ENCODE measurements at places on chromosomes 6 and 20.

DNA sequence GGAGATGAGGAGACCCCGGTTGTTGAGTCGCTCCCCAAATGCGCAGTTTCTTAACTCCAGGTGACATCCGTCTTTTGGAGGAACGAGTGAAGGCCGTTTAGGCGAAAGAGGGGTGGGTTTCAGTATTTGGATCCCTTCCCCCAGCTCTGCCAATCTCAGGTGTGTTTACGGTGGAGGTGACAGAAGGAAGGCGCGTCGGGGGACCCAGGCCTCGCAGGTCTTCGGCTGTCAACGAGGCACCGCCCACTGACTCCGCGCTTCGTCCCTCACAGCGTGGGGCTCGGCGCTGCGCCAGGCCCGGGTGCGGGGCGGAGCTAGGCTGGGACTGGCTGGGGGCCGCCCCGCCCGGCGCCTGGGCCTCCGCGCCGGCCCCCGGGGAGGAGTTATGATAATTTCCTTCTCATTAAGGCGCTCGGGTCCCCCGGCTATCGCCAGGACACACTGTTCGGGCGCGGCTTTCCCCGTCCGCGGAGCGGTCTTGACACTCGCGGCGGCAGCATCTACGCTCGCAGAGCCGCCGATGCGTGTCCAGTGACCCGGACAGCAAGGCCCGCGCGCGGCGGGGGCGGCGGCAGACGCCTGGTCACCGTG lies at the start of gene TFAP2C:
TSS of gene TFAP2C (plus strand) at position 434 of the 591 bp plus-strand sequence. CDS start 239 bp downstream, outside the sequence.
- DNase-seq, result no peak

- DNase-seq, result no peak
Observed at GRCh38 chr20:46683939-46684750, 5.1 kb downstream of the TP53RK start.

DNA sequence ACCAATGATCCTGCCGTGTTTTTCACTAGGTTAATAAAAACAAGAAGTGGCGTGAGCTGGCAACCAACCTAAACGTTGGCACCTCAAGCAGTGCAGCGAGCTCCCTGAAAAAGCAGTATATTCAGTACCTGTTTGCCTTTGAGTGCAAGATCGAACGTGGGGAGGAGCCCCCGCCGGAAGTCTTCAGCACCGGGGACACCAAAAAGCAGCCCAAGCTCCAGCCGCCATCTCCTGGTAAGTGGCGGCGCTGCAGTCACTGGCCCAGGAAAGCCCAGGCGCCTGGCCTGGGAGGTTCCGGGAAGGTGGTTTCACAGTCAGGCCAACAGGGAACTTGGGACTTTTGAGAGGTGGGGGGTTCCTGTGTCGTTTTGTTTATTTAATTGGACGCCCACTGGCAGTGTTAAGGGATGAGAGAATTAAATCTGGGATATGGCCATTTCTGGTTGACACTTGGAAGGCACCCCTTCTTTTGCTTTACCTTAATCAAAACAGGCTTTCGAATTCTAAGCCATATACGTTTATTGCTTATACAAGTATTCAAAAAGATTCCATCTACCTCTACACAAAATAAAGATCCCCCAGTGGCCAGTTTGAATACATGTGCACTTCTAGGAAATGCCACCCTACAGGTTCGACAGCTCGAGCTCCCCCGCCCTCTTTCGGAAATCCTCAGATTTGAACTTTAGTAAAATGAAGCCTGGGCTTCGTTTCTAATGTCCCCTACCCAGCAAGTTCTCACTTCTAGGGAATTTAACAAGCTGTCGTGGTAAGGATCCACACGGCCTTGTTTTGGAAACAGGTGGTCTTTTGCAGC lies 138.9 kb downstream of the TMEM242 start:
- DNase-seq, result peak; percentile 62

- peak; percentile 6 for DNase-seq
Observed at GRCh38 chr20:49505518-49505917, 23.1 kb upstream of the KCNB1 start.

GRCh38 chr6:154865291-154865690 lies 129.8 kb upstream of the TIAM2 start:
- no peak for DNase-seq

DNA sequence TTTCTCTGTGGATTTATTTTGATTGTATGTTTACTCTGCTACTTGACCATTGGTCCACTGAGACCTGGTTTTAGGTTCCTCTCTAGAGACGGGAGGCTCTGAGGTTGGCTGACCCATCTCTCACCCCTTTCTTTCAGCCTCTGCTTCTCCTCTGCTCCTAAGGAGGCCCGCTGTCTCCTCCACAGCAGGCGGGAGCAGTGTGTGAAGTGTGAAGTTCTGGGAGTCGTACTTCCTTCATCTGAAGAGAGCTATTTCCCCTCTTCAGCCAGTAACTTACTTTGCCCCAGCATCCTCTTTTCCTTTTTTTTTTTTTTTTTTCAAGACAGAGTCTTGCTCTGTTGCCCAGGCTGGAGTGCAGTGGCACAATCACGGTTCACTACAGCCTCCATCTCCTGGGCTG lies 21.1 kb downstream of the PDRG1 start:
- no peak for DNase-seq

GRCh38 chr6:146433881-146434731 lies 109.5 kb upstream of the RAB32 start:
- DNase-seq, result no peak

DNA sequence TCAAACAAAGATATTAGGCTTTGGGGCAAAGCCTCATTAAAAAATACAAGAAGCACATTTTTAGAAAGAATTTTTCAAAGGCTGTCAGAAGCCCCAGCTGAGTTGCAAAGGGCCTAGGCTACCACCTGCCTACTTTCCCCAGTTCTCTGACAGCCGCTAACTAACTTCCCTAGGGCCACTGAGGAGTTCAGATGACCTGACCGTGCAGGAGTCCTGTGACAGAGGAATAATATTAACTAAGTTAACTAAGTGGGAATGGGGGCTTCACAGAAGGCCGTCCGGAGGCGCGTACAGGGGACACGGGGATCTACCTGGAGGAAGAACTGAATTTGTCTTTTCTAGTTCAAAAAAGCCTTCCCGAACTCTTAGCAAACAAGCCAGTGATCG lies 884 bp downstream of the MCHR2 start:
- no peak for DNase-seq

GRCh38 chr6:156336089-156336488 lies 441.1 kb upstream of the ARID1B start:
- DNase-seq, result no peak

DNA sequence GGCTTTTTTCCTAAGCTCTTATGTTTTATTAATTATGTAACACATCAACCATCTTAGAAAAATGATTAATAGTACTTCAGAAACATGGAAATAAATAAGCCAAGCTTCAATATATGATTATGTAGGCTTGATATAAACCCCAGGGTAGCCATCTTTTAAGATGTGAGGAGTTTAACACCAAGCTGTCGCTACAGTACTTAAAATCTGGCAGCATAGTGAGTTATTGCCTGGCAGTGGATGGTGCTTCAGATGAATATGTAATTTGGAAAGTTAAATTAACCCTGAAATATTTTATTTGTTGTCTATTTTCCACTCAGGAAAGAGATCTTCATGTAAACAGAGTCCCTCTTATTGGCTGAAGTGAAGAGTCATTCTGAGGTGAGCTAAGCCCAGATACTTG lies 339.0 kb upstream of the ZFP64 start:
- DNase-seq, result no peak

- DNase-seq, result no peak
Observed at GRCh38 chr20:43681468-43681942, 14.6 kb downstream of the MYBL2 start.

- DNase-seq, result no peak
Observed at GRCh38 chr6:39852324-39852723, 60.1 kb downstream of the DAAM2 start.

DNA sequence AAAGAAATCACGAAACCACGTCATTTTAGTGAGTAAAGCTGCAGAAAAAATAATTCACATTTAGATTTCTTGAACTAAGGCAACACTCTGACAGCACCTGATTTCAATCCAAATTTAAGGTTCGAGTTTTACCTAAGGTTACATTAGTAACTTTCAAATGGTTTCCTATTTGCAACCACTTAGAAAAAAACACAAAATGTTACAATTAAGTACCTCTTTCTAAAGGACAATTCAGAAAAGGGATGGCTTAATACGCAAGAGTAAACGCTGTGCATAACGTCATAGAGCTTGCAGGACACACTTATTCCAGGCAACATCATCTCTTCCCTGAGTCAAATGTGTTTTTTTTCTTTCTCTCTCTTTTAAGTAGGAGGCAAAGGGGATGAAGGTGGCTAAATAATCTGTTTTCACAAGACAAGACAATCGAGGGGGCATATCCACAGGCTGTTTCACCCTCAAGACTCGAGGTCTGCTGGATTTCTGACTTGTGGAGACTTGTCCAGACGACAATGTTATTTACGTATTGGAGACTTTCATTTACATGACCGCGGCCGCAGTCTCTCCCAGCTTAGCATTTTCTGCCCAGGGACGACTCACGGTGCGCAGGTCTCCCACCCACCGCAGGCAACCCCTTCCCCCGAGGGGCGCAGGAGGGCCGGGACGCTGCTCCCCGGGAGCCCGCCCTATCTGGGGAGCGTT lies 86.0 kb downstream of the SESN1 start:
- no peak for DNase-seq

DNA sequence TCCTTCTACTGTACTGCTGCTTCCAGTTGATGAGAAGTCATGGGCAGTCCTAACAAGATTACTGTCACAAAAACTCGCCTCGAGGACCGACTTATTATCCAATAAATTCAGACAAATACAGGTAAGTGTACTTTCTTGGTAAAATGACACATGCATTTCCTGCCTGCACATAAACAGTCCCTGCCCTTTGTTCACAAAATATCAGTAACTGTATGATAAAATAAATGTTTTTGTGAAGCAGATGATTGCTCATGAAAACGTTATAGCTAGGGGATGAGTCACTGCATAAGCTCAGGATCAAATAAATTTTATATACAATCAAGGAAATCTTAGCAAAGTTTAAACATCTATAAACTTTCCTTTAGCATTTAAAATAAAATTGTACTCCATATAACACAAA lies 164.5 kb upstream of the RIPOR2 start:
- no peak for DNase-seq

- no peak for DNase-seq
Observed at GRCh38 chr6:7918403-7918802, 7.8 kb upstream of the TXNDC5 start.

- DNase-seq, result no peak
Observed at GRCh38 chr6:109790131-109790530, 99.0 kb downstream of the FIG4 start.

DNA sequence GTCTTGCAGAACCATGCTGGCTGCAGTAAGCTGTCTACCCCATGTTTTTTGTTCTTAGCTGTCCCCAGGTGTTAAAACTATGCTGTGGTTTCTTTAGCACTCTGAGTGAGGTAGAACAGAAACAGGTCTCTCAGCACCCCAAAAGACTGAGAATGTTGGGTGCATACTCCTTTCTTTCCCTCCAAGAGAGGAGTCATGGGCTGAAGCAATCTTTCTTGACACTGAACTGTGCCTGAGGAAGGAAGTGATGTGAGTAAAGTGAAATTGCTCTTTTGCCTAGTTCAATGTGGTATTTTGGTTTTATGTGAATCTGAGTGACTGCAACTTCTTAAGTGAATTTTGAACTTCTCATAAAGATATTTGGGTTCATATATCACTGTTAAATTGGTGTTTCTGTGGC lies 138.0 kb upstream of the MCHR2 start:
- DNase-seq, result no peak

DNA sequence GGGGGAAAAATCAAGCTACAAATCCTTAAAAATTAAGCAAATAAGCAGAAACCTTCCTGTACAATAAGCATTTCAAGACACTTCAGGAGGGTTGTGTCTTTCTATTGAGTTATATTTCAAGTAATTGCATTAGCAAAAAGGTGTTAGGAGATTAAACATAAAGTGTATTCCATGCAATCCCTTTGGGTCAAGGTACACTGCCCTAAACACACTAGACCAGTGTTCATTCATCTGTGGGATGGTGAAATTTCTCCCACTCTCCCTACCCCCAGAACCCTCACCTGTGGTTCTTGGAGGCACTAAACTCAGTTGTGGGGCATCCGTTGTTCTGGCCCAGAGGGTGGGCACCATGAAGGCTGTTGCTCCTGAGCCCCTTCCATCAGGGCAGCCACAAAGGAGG lies 205.1 kb upstream of the SGK1 start:
- DNase-seq, result no peak

- no peak for DNase-seq
Observed at GRCh38 chr6:157644043-157644810, 178.8 kb upstream of the SNX9 start.
